ENCODE measurements at places on chromosomes 4 and X. TPM values are rescaled to one million over a fixed set of nuclear protein-coding genes. Genes with fewer than 3 reads are reported as not detected.

DDX53 gene
- total RNA-seq = not detected

ZMAT1 gene
- 48.3 TPM for total RNA-seq

NMU gene
- not detected for total RNA-seq

DIPK2B gene
- not detected for total RNA-seq
